Left ventricle myocardium superior (tissue), 1 donor: ENCODE measurements at places on chromosomes 3 and 15. TPM values are rescaled to one million over a fixed set of nuclear protein-coding genes. Genes with fewer than 3 reads are reported as not detected.
A peak's percentile ranks its signal among the peaks of the same experiment; 100 is the strongest.

Gene SUSD5
- total RNA-seq = 1.4 TPM

- DNase-seq = no peak
Observed at GRCh38 chr15:83275412-83275811, 9.1 kb downstream of the BNC1 start.

- DNase-seq = no peak
Observed at GRCh38 chr3:184488577-184488976, 73.0 kb upstream of the EPHB3 start.

DNA sequence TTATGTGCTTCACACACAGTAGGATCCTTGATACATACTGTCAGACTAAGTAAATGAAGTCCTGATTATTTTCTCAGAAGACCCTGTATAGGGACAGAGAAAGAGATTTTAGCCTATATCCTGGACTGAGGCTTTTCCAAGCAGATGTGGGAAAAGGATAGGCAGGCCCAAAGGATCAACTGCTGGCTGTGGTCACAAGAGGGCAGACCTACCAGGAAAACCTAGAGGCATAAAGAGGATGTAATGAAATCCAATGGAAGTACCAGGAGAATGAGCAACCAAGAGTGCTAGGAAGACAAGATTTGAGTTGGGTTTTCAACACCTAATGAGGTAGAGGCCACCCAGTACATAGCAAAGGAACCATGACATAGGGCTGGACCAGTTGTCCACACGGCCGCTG, 23.1 kb downstream of the DCLK3 start:
- no peak for DNase-seq

GRCh38 chr3:6679510-6679909, 181.4 kb upstream of the GRM7 start:
- DNase-seq = no peak

- DNase-seq = peak; percentile 75
Observed at GRCh38 chr3:14124223-14124614, 451 bp downstream of the CHCHD4 start.

DNA sequence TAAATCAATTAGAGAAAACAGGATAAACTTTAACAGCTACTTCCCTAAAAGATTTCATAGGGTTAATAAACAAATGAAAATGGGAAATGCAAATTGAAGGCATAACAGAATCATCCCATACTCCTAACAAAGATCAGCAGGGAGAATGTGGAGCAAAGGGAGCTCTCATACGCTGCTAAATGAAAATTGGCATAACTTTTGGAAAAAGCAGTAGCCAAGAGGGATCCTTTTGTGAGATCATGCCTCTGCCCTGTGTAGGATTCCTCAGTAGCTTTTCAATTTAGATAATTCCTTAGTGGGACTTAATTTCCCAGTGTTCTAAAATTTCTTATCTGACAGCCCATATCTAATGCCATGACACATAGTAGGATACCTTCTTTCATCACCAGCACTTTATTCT, 18.2 kb downstream of the NIPA2 start:
- no peak for DNase-seq
